ENCODE measurements at places on chromosomes 1 and 21.

GRCh38 chr1:108036796-108037562, 72.0 kb upstream of the VAV3 start:
- DNase-seq, result no peak

GRCh38 chr1:30708361-30708728, 15.0 kb downstream of the MATN1 start:
- no peak for DNase-seq

DNA sequence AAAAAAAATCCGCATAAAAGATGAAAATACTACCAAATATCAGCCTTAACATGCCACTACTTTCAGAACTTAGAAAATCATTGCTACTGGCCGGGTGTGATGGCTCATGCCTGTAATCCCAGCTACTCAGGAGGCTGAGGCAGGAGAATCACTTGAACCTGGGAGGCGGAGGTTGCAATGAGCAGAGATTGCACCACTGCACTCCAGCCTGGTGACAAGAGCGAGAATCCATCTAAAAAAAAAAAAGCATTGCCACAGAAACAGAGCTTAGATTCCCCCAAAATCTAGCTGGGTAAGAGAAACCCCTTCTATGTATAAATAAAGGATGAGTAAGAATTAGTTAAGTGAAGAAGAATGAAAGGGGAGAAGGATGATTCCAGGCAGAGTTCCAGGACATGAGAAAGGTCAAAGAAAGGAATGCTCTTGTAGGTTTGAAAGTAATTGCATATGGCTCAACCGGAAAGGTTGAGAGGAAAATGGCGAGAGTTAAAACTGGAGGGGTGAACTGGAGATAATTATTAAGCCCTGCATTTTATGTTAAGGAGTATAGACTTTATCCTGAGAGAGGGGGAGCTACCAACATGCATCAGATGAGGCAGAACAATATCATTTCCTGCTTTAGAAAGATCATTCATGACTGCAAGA, 19.7 kb upstream of the NRDC start:
- peak; percentile 93 for DNase-seq

DNA sequence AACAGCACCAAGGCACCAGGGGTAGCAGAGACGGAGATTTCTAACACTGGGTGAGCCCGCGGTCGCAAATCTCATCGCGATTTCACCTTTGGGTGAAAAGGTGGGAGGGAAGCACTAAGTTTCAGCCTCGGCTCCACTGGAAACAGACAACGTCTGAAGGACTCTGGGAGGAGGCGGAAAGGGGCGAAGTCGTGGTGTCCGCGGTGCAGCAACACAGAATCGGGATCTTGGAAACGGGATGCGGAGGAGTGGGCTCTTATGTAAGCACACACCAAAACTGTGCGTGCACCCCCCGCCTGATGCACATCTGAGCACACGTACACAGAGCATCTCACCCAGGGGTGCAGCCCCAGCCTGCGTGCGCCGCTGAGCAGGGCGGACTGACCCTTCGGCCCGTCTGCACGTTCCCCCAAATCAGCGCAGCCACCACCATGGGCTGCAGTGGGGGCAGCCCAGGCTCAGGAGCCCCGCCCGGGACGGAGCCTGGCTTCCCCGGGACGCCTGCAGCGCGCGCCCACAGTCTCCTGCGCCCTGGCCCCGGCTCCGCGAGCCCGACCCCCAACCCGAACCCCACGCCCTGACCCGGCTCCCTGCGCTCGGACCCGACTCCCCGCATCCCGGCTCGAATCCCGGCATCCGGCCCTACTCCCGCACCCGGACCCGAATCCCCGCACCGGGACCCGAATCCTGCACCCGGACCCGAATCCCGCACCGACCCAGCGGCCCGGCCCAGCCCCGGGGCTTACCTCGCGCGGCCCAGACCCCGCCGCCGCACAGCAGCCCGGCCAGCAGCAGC, 670 bp downstream of the CLSTN1 start:
- no peak for DNase-seq

Measured in iris pigment epithelial cell (primary cell).